Activated naive CD4-positive, alpha-beta T cell treated with anti-CD3 and anti-CD28 coated beads, Interleukin-2, amount 50 U/mL, for 72 hours (primary cell): ENCODE measurements at places on chromosomes 13 and 19. TPM values are rescaled to one million over a fixed set of nuclear protein-coding genes. Genes with fewer than 3 reads are reported as not detected.

DNA sequence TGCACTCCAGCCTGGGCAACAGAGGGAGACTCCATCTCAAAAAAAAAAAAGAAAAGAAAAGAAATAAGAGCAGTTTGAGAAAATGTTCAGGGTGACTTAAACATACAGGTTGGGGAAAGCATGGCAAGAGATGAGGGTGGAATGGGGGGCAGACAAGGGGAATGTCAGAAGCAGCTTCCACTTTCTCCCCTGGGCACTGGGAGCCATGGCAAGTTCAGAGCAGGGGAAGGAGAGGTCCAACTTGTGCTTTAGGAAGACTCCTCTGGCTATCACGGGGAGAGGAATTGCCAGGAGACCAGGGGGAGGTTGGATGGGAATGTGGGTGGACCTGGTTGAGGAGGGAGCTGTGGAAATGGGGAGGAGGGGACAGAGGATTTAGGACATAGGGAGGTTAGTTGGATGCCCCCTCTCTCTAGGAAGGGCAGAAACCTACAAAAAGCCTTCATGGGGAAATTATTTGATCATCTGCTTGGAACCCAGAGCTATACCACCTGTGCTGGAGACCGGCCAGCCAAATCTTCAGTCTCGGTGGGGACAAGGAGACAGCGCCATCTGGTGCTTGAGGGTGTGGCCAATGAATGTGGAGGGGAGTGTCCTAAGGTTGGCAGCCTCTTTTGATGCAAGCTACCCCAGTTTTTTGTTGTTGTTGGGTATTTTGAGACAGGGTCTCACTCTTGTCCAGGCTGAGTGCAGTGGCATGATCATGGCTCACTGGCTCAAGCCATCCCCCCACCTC lies 7.3 kb upstream of the STRN4 start:
- peak; percentile 75 for DNase-seq

GRCh38 chr13:30255696-30256095 lies 51.7 kb downstream of the KATNAL1 start:
- DNase-seq, result no peak

DNA sequence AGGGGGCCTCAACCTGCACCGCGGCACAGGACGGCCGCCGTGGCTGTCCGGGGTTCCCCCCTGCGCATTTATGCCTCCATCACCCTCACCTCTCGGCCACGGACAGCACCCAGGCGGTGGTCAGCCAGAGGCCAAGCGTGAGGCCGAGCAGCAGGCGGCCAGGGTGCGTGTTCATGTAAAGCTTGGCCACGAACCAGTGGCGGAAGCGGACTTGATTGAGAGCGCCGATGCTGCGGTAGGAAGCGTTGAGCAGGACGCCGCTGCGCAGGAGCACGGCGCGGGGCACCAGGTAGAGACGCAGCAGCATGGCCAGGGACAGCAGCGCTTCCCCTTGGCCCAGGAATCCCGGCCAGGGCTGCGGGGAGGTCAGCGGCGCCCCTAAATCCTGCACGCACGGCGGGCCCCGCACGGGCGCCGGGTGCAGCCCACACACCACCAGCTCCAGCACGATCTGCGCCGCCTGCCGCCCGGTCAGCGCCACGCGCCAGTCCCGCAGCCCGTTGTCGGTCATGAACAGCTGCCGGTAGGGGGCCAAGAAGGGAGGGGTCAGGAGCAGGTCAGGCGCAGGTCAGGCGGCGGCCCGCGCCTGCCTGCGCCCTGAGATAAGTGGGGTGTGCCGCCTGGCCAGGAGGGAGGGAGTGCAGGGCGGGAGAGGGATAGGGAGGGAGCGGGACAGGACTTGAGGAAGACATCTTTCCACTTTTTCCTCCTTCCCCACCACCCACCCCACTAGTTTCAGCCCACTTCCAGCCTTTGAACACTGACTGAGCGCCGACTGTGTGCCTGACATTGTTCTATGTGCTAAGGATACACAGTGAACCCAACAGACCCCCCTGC lies 6.5 kb downstream of the KCNN4 start:
- DNase-seq, result no peak

DNA sequence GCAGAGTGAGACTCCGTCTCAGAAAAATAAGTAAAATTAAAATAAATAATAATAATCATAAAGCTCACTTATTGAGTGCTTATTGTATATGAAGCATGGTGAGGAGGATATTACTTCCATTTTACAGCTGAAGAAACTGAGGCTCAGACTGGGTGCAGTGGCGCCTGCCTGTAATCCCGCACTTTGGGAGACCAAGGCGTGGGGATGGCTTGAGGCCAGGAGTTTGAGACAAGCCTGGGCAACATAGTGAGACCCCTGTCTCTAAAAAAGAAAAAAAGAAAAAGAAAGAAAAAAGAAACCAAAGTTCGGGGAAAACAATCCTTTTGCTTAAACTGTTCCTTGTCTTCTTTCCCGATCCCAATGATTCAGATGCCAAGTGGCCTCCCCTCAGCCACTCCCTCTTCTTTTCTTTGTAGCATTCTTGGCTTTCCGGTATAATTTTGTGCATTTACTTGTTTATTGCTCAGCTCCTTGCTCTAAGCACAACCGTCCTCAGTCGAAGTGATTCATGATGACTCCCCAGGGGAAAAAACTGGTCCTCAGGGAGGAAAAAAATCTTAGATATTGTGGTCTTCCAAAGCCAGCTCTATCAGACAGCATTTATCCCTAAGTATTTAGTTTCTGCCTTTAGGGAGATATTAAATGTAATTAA lies 965 bp upstream of the EIF3G start:
- no peak for DNase-seq

- DNase-seq, result no peak
Observed at GRCh38 chr19:41876847-41877832, at the start of gene CD79A. CD79A (plus strand) TSS chr19:41877279; CDS start chr19:41877305, 26 bp downstream.

DNA sequence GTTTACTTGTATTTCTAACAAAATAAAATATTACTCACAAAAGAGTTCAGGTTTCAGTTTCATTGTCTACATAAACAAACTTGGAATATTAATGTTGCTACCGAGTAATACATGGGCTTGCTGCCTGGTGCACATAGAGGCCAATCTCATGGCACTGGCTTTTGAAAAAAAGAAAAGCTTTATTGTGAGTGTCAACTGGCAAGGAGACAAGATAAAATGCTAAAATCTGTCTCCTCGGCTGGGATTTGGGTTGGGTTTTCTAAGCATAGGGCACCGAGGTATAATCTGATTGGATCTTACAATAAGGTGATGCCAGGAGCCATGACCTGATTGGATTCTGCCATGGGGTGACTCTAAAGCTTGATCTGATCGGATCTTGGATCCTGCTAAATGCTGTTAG lies 1519.9 kb upstream of the MIR17HG start:
- DNase-seq, result no peak

DNA sequence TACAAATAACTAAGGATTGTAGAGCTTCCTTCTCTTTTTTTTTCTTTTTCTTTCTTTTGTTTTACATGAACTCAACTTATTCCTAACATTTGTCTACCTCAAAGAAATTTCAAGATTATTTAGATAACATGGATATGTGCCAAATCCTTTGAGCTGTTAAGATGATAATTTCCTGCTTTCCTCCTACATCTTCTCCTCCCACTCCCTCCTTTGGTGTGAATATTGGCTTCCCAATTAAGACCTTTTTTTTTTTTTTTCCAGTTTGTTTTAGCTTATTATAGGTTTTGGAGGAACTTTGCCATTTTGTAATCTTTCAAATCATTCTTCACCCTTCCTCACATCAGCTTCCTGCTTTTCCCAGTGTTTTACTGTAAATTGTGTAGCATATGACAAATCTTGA lies 10.6 kb downstream of the NHLRC3 start:
- no peak for DNase-seq

- no peak for DNase-seq
Observed at GRCh38 chr13:25881971-25882451, 169.8 kb downstream of the SHISA2 start.

- no peak for DNase-seq
Observed at GRCh38 chr13:50012396-50013169, 2.7 kb upstream of the KCNRG start.

DNA sequence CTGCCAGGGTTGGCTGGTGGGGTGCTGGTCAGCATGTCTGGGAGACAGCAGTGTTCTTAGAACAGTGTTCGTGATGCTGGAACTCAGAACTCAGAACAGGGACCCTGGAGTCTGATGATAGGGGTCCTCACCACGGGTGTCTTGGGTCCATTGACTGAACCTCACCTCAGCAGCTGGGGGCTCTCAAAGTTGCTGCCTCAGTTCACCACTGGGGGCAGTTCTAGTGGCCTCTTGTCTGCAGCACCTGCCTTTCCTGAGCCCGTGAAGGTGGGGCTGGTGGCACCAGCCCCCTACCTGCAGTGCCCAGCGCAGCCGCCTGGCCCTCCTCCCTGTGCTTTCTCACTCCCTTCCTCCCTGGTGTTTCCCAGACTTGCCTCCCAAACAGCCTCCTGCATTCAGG lies 28.5 kb downstream of the SAFB start:
- no peak for DNase-seq

DNA sequence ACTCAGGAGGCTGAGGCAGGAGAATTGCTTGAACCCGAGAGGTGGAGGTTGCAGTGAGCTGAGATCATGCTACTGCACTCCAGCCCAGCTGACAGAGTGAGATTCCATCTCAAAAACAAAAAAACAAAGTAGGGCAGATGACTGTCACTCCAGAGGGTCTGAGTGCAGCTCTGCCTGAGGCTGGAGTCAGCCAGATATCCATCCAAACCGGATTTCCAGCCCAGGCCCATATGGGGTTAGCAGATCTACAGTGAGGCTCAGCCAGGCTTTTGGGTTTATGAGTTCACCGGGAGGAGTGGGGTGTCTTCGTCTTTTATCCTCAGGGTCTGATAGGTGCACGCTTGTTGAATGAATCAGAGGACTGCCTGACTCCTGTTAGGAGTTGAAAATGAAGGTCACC lies 19.0 kb downstream of the LAMP1 start:
- DNase-seq, result no peak

DNA sequence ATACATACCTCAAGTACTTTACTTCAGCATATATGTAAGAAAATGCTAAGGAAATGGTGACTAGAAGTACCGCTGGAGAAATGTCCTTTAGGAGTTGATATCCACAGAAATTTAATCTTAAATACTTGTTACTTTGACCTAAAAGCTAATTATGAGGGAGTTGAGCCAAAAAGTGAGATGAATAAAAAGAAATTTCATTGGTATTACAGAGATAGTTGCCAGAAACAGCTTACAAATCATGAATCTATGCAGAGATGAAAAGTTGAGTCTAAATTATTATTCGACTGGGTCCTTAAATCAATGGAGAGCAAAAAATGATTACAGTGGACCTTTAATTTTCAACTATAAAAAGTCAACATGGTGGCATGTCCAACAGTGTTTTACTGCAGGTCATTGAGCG lies 160.9 kb downstream of the MZT1 start:
- no peak for DNase-seq

DNA sequence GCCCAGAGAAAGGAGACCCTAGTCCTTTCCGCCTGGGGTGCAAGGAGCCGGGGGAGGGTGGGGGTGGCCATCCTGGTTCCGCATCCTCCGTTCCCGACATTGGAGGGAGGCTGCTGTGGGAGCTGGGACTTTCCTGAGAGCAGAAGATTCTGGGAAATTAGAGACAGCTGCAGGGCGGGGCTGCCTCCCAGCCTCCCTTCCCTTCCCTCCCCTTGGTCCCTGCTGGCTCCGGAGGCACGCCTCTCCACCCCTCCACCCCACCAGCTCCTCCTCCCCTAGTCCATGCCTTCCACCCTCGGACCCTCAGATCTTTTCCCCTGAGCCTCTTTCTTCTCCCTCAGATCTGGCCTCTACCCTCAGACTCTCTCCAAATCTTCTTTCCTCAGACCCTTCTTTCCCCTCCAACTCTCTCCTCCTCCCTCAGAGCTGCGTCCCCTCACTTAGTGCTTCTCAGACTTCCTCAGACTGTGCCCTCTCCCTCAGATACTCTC lies 3.1 kb upstream of the BCL3 start:
- no peak for DNase-seq

DNA sequence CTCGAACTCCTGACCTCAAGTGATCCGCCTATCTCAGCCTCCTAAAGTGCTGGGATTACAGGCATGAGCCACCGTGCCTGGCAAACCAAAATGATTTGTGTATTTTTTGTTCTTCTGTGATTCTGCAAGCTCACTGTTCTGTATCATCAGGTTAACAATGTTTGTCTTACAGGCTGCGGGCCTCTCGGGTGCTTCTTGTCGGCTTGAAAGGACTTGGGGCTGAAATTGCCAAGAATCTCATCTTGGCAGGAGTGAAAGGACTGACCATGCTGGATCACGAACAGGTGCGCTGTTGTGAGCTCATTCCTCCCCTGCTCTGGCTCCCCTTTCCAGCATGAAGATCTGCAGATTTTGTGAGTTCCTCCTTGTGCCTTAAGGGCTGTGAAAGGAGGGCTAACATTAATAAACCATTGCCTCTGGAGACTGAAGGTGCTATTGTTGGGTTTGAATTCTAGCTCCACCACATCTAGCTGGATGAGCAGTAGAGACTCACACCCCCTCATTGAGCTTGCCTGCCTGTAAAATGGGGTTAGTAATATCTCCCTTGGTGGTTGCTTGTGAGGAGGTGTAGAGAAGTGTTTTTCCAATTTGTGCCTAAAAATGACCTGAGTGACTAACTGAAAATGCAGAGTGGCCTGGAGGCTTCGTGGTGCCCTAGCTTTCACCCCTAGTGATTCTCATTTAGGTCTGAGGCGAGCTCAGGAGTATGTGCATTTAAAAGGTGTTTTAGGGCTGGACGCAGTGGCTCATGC lies 12.9 kb downstream of the SAE1 start:
- no peak for DNase-seq

- DNase-seq, result no peak
Observed at GRCh38 chr19:50794074-50794875, 4.1 kb downstream of the ACP4 start.

GRCh38 chr13:29594303-29594709 lies 1.2 kb downstream of the SLC7A1 start:
- DNase-seq, result peak; percentile 55

DNA sequence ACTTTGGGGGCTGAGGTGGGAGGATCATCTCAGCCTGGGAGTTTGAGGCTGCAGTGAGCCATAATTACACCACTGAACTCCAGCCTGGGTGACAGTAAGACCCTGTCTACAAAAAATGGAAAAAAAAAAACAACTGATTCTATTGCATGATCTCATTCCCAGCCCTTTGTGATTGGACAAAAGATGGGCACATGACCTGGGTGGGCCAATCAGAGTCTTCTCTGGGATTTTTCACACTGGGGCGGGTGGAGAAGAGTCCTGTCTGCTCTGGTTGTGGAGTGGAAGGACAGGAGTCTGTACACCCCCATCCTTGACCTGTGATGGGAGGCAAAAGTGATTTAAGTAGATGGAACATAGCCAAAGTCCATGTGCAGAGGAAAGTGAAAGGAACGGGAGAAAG lies 170.5 kb downstream of the UQCRFS1 start:
- DNase-seq, result no peak

LILRA1 gene
- total RNA-seq, result not detected

PSG11 gene
- total RNA-seq, result not detected

TRPC4 gene
- not detected for total RNA-seq

ZNF730 gene
- 0.27 TPM for total RNA-seq

SLC6A16 gene
- 2.3 TPM for total RNA-seq

ZNF582 gene
- total RNA-seq, result 3.5 TPM

COG3 gene
- total RNA-seq, result 18.6 TPM

TNFSF9 gene
- 3.4 TPM for total RNA-seq

WDR87 gene
- total RNA-seq, result not detected
